SK-N-DZ (cell line): ENCODE measurements at places on chromosomes 4 and X.
A peak's percentile ranks its signal among the peaks of the same experiment; 100 is the strongest.

GRCh38 chr4:156182269-156182668 lies 228.6 kb upstream of the CTSO start:
- DNase-seq: no peak

DNA sequence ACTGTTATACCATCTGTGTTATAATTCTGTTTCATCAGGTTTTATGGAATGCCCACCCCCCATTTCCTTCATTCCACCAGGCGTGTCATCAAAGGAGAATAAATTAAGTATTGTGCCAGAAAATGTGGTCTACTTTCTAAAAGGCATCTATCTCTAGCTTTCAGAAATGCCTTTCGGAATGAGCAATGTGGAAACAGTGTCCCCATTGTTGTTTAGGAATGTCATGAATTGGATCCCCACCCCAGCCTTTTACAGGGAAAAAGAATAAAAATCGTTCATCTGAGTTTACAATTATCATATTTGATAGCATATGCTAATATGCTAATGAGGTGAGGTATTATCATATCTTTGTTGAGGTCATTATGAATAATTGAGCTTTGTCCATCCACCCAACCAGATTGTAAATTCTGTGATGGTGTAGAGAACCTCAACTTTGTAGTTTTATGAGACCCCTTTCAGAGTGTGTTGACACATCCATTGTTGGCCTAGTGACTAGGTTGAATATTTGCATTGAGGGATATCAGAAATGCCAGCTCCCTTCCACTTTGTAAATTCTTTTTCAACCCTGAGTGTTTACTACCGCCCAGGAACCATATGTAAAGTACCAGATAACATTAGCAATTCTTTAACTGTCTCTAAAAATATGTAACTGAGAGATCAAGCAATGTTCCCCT lies 56.2 kb upstream of the CCDC160 start:
- no peak for DNase-seq

GRCh38 chr4:2646396-2647149 lies 109.6 kb downstream of the TNIP2 start:
- no peak for DNase-seq

- DNase-seq: no peak
Measured at GRCh38 chr4:138938366-138938690, 77.3 kb upstream of the NOCT start.

DNA sequence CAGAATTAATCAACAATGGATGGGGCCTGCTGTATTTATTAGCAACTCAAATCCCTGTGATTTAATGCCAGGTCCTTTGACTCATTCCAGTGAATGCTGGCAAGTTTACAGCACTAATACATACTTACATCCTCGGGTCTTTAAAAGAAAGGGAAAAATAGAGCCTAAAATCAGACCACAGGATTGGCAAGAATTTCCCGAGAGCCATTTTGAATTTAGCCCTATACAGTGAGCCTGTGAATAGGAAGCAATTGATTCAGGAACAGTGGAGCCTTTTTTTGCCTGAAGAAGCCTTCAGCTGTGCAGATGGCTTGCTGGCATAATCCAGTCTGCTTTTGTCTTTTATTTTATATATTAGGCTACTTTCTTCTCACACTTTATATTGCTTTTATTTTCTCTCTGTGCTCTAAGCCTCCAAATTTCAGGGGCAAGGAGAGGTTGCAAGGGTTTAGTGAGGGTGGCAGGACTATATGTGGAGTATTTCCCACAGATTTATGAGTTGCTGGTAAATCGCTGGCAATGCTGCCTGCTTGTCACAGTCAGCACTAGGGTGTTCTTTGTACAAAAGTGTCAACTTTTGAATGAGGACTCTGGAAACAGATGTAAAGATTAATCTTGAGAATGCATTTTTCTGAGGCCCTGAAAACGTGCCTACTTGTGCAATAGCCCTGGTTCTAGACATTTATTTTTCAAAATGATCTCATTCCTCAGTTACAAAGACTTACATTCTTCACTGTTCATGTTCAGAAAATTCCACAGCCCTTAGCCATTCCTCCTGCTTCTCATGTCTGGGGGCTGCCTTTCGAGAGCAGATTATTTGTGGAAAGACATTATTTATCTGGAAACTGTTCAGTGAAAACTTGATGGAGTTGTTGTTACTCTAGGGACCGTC lies 303.5 kb downstream of the SPRY1 start:
- no peak for DNase-seq

GRCh38 chr4:99879458-99879857 lies 14.8 kb downstream of the LAMTOR3 start:
- DNase-seq: no peak

DNA sequence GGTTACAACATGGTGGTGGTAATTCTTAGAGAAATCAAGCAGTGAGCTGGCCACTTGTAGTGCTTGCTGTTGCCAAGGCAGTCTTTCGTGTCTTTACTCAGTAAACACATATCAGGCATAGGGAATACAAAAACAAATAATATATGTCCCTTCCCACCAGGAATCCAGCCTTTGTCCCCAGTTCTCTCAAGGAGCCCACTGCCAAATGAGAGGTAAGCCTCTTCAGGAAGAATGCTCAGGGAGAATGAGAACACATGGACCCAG lies 421 bp upstream of the PLAC1 start:
- DNase-seq: no peak

GRCh38 chrX:63686878-63687714 lies 97.9 kb downstream of the ARHGEF9 start:
- peak; percentile 23 for DNase-seq

GRCh38 chr4:8278421-8279287 lies 9.1 kb downstream of the HTRA3 start:
- no peak for DNase-seq

- DNase-seq: no peak
Measured at GRCh38 chr4:1770791-1771231, 22.3 kb upstream of the FGFR3 start.

DNA sequence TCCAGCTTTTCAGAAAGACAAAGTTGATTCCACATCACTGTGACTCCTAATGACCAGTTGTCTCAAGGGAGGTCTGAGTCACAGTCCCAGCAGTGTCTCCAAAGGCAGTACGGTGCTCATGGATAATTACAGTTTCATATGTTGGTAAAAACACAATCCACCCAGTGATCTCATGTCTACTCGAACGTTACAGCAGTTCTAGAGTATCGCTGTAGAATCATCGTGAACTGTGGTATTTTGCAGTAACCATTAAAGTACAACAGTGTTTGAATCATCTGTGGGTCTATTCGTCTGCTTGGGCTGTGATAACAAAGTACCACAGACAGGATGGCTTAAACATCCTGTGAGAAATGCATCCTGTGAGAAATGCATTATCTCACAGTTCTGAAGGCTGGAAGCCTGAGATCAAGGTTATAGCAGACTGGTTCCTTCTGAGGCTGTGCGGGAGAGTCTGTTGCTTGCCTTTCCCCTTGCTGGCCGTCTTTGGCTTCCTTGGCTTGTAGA lies 121.1 kb upstream of the SORBS2 start:
- DNase-seq: no peak

DNA sequence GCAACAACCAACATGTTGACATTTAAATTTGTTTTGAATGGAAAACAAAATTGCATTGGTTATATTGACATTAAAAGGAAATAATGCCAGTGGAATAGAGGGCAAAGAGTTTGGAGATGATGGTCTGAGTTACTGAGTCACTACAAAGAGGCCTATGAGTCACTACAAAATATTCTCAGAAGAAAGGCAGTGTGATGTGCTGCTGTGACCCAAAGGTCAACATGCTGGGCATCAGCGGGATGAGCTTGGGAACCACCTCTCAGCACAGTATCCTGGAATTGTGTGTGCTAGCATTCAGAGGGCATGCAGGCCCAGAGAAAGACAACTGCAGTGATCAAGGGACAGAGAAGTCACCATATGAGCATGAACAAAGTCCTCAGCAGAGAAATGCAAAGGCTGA lies 2.8 kb downstream of the CMC4 start:
- no peak for DNase-seq

DNA sequence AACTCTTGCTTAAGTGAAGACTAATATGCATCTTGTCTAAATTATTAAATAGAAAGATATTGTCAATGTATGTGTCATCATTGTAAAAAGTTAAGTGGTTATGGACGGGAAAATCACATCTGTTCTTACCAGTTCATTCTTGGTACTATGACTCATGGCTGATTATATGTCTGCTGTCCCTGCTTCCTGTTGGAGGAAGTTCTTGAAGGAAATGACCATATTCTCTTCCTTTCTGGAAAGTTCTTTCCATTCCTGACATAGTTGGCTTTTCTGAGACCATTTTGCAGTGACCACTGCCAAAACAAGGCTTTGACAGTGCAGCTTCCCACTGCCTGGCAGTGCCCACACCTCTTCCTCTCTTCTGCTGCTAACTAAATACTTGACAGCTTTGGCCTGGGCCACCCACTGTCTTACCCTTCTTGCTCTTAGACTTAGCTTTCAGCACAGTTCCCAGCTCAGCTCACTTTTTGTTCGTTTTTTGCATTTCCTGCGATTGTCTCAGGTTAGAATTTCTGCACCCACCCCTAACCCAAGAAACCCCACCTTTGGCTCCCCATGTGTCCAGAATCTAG lies 13.2 kb upstream of the CLDN24 start:
- DNase-seq: no peak

DNA sequence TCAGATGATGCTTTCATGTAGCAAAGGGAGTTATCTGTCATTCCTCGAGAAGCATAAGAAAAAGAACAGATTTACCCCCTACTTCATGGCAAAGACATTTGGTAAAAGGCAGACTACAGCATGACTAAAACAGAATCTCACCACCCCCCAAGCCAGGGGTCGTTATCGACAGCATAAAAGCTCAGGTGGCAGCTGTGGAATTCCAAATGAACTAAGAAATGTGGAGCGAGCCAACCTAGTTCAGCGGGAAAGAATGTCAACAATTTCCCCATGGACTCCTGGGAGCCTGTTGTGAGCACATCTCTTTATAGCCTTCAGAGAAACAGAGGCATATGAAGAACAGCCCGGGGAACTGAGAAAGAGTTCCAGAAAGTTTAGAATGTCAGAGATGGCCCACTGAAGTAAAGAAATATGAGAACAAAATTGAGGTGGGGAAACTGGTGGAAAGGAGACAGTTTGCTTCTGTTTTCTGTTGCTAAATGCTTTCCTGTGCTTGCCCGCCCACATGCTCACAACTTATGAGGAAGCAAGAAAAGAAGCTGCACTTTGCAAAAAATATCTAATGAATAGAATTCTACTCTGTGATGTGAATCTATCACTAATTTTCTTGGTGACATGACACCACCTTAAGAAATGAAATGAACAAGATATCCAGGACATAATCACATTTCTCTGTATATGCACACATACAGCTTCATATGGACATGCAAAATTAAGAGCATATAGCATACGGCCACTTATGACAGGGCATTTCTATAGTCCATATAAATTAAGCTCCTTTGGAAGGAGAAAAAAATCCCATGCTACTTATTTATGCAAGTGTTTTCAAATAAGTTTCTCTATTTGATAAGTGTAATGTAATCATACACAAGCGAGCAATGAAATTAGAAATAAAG lies 135.3 kb upstream of the MID1 start:
- no peak for DNase-seq

DNA sequence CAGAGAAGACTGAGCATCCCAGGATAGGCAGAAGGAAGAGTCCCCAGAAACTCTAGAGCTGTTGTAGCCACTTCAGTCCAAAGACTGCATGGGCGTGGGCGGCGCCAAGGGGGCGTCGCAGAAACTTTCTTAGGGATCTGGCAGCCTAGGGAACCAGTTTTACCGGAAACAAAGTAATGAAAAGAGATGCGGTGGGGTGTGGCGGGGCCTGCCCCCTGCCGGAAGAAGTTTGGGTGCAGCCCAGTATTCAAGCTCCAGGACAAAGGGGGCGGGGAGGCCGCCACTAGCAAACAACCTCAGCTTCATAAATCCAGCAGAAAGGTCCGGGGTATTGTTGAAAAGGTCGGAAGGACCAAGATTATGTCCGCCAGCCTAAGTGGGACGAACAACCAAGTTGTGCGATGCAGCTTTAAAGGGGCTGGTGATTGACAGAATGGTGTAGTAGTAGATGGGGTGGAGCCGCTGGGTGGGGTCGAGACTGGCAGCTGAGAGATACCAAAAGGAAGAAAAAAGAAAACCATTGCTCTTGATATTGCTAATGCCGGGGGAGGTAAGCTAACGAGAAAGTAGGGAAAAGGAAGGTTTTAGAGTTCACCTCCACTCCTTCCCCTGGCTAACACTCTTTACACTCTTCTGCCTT lies 190.5 kb downstream of the RRAGB start:
- DNase-seq: no peak

DNA sequence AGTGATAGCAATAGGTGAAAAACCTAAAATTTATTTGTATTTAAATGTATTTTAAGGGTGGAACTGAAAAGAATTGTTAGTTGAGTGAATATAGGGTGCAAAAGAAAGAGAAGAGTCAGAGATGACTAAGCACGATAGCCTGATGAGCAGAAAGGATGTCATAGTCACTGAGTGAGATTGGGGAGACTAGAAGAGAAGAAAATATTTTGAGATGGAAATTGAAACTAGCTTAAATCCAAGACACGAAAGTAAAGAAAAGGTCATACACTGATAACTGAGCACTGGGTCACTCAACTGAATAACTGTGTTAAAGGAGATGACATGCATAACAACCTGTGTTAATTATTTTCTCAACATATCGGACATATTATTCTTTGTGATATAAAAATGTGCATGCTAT lies 55.5 kb downstream of the SPANXN4 start:
- no peak for DNase-seq

DNA sequence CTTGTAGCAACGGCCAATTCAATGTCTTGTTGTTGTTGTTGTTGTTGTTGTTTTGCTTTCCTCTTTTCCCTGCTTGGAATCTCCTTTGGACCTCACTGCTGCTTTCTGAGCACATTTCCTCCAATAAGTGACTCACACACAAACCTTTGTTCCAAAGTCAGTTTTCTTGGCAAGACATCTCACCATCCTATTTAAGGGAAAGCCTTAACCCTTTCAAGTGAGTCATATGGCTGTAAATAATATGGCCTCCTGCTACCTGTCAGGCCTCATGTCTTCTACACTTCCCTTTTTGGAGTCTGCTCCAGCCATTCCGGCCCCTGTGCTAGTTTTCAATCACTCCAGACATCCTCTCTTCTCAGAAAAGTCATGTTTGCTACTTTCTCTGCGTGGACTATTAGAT lies 79.5 kb upstream of the MAGEB10 start:
- DNase-seq: no peak

GRCh38 chr4:150722908-150723362 lies 141.0 kb downstream of the MAB21L2 start:
- no peak for DNase-seq

DNA sequence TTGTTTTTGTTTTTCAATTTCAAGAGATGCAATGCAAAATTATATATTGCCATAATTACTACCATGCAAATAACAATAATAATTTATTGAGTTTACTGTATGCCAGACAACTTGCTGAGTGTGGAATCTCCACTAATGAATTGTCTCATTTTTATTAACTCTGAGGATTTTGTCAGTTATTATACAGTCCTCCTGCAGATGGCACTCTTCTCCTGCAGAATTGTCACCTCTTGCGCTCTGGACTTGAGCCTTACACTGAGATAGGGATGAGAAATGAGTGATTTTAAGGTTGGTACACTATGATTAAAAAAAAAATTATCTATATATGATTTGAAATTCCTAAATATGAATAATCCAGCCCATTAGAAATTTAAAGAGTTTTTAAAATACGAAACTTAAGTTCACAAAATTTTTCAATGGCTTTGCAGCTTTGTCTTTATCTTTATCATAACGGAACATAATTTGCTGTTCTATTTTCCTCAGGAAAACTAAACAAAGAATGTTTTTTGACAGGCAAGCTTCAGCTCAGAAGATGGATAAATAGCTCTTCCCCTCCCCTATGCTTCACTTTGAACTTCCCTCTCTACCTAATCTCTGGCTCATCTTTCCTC lies 12.7 kb upstream of the PAQR3 start:
- peak; percentile 58 for DNase-seq
